Fibroblast of gingiva (primary cell): ENCODE measurements at places on chromosomes 11 and 22.

- DNase-seq, result no peak
These were observed 116.7 kb downstream of the NTM start for GRCh38 chr11:131486937-131487635.

GRCh38 chr11:115226556-115226955 is 277.7 kb downstream of the CADM1 start:
- DNase-seq, result peak; percentile 63

DNA sequence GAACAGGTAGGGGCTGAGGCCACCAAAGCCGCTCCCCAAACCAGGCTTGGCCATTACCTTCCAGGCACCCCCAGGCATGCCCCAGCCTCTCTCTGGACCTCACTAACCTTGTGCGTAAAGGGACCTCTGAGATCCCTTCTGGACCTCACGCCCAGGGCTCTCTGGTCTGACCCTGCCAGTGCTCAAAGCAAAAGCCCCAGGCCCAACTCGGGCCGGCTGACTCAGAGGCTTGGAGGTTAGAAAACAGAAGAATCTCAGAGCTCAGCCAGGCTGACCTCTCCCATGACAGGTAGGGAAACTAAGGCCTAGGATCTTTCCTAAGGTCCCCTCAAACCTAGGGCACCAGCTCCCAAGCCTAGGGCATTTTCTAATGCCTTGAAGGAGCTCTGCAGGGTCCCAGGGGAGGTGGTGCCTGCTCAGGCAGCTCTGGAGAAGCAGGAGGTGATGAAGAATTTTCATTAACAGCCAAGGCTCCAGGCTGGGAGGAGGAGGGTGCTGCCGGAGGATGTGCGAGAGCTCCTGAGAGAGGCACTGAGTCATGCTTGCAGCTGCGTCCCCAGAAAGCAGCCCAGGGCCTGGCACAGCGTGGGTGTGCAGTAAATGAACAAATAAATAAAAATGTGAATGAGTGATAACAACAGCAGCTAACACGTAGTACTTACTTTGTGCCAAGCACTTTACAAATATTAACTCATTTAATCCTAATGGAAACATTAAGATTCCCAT is 25.6 kb downstream of the ARRB1 start:
- peak; percentile 40 for DNase-seq

- DNase-seq, result no peak
These were observed 3.1 kb upstream of the MYEOV start for GRCh38 chr11:69290806-69291205.

DNA sequence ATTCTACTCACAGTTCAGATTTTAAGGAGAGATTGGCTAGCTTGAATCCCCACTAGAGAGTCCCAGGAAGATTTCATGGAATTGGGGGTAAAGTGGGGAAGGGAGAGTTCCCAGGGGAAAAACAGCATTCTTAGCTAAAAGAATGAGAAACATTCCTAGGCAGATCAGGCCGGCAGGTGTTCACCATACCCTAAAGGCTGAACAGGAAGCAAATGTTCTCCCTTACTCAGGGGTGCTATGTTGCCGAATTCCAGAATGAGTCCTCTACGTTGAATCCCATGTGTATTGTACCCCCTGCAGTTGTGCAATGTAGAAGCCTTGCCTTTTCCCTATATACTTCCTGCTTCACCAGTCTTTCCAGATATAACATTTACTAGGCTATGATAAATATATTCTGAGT is 135.2 kb upstream of the NCAM1 start:
- DNase-seq, result no peak

DNA sequence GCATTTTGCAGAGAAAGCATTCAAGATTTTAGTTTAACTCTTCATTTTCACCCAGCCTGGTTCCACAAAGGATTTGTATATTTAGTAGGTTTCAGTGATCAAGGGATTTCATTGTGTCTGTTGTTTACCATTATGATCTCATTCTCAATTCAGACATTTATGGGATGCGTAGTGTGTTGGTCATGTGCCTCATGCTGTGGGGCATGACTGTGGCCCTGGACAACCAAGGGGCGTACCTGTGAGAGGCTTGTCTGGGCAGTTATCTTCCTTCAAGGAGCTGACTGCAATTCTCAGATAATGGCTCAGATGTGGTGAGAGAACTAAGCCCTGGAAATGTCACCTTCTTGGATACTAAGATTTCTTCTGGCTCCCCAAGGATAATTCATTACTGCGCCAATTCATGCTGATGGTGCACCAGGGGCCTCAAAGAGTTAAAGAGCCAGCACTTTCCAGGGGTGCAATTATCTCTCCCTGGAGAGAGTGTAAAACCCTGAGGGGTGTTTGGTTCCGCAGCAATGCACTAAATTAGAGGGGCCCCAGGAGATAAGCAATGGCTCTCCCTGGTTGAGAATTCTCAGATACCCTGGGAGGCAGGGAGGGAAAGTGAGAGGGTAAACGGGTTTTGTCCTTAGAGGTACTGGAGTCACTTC is 32.2 kb downstream of the SLC6A5 start:
- DNase-seq, result no peak

GRCh38 chr11:6646071-6646470 is 9.5 kb downstream of the DCHS1 start:
- peak; percentile 70 for DNase-seq

DNA sequence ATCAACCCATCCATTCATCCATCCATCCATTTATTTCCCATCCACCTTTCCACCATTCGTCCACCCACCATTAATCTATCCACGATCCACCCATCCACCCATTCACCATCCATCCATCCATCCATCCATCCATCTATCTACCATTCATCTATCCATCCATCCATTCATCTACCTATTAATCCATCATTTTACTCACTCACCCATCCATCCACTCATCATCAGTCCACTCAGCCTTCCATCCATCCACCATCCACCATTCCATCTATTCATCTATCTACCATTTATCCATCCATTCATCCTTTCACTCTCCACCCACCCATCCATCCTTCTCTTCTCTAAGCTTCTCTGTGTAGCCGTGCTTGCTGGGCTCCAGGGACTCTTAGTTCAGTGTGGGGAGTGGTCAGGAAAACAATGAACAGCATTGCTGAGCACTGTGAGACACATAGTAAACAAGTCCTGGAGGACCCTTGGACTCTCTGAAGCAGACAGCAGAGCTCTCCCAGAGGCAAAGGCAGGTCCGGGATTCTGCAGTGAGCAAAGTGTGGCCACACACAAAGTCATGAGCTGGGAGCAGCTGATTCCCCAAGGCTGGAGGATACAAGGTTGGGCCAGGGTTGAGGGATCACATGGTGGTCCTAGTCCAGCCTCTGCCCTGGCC is 642.2 kb downstream of the BRD1 start:
- no peak for DNase-seq

GRCh38 chr11:65288706-65289536 is 25.7 kb upstream of the CDC42EP2 start:
- DNase-seq, result peak; percentile 69

GRCh38 chr11:59943997-59944714 is 5.9 kb downstream of the OOSP1 start:
- DNase-seq, result no peak

- DNase-seq, result no peak
These were observed 8.8 kb downstream of the SCGB2A1 start for GRCh38 chr11:62217191-62217748.

GRCh38 chr11:28756977-28757376 is 648.8 kb downstream of the METTL15 start:
- no peak for DNase-seq

DNA sequence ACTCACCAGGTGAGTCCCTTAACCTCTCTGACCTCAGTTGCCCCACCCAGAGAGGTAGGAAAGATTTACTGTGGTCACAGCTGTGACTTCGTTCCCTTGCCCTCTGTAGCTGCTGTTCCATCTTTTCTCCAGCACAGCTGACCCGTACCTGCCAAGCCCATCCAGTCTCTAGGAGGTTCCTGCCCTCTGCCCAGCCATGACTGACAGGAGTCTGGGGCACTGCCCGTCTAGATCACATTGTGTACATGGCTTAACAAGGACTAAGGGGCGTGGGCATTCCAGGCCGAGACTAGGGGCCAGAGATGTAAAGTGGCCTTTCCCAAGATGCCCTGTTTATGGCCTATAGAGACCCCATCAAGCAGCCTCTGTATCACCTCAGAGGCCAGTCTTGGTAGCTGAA is 132.0 kb downstream of the PARVA start:
- DNase-seq, result no peak

DNA sequence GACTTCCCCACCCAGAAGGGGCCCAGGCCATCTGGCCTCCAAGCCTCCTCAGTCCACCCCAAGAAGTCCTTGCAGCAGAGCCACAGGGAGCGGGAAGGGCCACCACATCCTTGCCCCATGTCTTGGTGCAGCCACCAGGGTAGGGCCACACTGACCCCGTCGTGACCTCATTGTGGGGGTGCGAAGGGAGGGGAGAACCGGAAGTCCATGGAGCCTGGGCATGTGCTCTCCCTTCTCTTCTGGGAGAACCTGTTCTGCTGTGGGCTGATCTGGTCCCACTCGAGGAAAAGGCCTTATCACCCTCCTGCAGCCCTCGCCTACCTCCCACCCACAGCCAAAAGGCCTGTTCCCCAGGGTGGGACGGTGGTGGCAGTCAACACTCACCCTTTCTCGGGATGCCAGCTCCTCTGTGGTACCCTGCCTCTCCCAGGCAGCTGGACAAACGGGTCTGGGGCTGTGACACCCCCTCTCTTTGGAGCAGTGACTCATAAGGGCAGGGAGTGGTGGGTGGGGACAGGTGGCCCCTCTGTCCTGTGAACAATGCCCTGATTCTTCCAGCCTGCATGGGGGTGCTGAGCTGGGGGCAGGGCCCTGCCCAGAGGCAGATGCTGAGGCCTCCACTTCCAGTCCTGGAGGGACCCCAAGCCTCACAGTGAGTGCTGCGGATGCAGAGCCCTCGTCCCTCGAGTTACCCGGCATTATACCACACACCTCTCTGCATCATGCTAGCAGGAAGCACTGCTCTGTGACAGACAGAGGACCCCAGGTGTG is 14.6 kb upstream of the CTSD start:
- no peak for DNase-seq

GRCh38 chr11:39205236-39205995 is 2254.0 kb downstream of the LRRC4C start:
- DNase-seq, result no peak

GRCh38 chr11:88208745-88209144 is 33.5 kb upstream of the RAB38 start:
- DNase-seq, result no peak

DNA sequence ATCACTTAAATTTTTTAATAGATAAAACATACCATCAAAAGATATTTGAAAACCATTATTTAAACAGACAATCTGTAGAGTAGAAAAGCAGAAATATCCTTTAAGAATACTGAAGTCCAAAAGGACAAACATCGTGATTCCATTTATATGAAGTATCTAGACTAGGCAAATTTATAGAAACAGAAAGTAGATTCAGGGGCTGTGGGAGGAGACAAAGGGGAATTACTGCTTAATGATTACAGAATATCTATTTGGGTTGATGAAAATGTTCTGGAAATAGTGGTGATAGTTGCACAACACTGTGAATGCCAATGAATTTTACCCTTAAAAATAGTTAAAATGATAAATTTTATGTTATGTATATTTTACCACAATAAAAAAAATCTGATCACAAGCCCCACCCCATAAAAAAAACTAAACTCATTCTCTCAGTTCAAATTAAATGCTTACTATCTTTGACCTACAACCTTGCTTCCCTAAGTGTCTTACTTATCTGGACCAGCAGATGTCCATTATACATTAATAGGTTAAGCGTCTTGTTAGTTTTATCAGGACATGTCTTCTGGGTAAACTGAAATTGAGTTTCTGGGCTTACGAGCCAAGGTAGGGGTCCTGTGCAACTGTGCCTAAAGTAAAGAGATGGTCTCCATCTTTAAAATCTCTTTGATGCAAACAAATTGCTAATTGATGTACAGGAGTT is 86.3 kb downstream of the FCHSD2 start:
- DNase-seq, result no peak

GRCh38 chr11:21082853-21083252 is 413.5 kb downstream of the NELL1 start:
- no peak for DNase-seq

DNA sequence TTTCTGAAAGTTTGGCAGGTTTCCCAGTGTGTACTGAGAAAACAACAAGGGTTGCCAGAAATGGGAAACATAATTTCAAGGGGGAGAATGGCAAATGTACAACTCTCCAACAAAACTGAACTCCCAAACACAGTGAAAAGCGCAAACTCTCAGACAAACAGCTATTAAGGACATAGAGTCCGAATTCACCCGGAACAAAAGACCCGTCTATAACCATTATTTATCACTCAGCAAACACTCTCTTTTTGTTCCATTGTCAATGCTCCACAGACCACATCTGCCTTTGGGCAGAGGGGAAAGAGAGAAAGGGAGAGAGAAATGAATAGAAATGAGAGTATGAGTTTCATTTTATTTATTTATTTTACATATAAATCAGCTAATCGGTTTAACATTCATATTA is 21.7 kb downstream of the KIRREL3 start:
- DNase-seq, result no peak
